B cell (primary cell): ENCODE measurements at places on chromosomes 6 and 20.

DNA sequence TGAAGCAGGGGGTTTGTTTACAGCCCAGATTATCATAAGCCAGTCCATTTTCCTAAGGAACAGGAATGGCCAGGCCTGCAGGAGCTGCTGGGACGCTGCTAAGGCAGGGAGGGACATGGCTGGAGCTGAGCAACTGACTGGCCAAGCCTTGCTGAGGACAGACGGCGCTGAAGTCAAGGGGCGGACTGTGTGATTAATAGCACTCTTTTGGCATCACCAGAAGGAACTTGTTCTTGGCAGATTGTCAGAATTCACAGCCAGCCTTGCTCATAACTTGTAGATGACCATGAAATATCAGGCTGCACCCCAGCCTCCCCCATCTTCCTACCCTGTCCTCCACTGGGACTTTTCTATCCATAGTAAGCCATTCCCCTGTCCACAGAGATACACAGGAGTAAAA is 218.8 kb upstream of the RNF24 start:
- no peak overlapping the region for H3K4me3 ChIP-seq
- no peaks in the 10 kb centered on the region for H3K27me3 ChIP-seq
- no peak for DNase-seq
- H3K4me1 ChIP-seq, result no peaks in the 10 kb centered on the region

DNA sequence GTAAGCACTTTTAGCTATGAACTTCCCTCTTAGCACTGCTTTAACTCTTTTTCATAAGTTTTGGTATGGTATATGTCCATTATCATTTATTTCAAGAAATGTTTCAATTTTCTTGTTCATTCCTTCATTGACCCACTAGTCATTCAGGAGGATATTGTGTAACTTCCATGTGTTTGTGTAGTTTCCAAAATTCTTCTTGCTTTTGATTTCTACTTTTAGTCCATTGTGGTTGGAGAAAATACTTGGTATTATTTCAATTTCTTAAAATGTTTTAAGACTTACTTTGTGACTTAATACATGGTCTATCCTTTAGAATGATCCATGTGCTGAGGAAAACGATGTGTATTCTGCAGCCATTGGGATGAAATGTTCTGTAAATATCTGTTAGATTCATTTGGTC is 176.5 kb downstream of the CENPW start:
- H3K36me3 ChIP-seq, result no peaks in the 10 kb centered on the region
- DNase-seq, result no peak
- H3K4me1 ChIP-seq, result no peaks in the 10 kb centered on the region
- no peak overlapping the region for H3K27ac ChIP-seq
- H3K4me3 ChIP-seq, result no peak overlapping the region

DNA sequence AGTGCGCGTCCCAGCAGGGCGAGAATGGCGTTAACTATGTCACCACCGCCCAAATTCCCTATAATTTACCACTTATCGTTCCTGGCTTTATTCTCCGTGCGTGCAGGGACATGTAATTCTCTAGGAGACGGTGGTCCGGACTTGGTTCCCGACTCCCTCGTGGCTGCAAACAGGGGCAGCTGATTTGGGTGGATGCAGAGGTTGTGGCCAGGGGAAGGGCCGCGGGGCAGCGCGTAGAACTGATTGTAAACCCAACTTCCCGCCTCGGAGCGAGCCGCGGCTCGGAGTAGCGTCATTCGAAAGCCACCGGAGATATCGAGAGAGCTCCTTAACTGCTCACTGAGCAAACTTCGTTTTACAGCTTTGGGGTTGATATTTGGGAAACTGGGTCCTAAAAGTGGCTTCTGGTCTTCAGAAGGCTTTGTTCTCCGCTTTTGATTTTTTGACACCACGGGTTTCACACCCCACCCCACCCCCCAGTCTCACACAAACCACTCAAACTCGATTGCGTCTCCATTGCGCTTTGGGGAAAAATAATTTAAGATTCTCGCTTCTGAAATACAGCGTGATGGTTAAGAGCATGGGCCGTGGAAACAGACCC is 17.5 kb upstream of the ZSCAN9 start:
- H3K36me3 ChIP-seq, result no peaks in the 10 kb centered on the region
- no peak overlapping the region for H3K27ac ChIP-seq
- peak; percentile 62 for DNase-seq
- no peak overlapping the region for H3K4me3 ChIP-seq
- H3K27me3 ChIP-seq, result peaks cover 4% of the 10 kb centered on the region
- peaks cover 35% of the 10 kb centered on the region for H3K4me1 ChIP-seq

DNA sequence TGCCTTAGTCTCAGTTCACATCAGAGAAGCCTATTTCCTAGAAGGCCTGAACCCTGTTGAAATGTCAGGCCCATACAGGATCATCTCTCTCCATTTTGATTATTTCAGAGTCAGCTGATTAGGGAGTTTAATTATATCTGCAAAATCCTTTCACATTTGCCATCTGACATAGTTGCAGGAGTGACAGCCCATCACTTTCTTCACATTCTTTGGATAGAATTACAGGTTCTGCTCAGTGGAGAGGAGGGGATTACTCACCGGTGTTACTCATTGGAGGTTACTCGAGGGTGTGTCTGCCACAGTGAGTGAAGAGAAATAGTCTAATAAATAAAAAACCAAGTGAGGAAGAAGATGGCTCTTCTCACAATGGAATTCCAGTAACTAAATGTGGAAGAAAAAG is 216.8 kb downstream of the TMEM242 start:
- peaks cover 11% of the 10 kb centered on the region for H3K4me1 ChIP-seq
- no peak overlapping the region for H3K27ac ChIP-seq
- DNase-seq, result no peak
- H3K36me3 ChIP-seq, result peaks cover 9% of the 10 kb centered on the region
- no peaks in the 10 kb centered on the region for H3K27me3 ChIP-seq

DNA sequence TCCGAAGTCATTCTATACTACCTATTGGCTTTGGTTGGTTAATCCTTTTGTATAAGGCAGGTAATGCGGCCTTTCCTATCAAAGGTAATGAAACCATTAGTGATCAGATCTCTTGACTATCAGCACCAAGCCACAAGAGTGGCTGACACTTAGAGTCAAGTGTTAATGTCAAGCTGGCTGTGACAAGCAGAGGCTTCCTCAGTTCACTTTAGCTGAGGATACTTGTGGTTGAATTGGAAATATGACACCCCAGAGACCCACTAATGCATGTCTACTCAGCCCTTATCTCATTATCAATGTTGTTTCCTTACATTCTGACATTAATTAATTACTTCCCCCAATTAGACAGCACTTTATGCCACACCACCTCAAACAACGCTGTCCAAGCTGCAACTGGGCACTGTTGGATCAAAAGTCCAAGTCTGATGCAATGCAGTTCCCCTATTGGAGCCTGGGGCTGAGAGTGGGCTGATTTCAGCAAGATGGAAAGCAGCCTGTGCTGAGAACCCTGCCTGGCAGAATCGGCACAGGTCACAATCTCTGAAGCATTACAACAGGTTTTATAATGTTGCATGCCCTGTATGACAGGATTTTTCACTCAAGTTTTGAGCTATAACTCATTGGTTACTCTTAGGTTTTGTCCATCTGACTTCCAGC is 273.5 kb downstream of the COL12A1 start:
- DNase-seq, result no peak
- H3K4me1 ChIP-seq, result no peaks in the 10 kb centered on the region
- H3K4me3 ChIP-seq, result no peak overlapping the region
- no peak overlapping the region for H3K27ac ChIP-seq

DNA sequence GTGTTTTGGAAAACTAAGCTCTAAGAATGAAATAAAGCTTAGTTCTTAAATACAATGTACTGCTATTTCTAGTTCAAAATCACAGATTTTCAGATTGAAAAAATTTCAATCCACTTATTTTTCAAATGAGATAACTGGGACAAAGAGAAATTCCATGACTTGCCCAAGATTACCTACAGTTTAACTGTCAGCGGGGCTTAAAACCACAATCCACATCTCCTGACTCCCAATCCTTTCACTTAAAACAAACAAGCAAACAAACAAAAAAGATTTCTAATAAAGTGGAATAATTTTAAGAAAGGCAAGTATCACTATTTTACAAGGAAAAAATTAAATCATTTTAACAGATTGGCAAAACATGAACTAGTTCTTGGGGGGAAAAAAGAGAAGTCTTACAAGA is 4.2 kb downstream of the PHIP start:
- no peak overlapping the region for H3K4me3 ChIP-seq
- no peak overlapping the region for H3K27ac ChIP-seq
- no peaks in the 10 kb centered on the region for H3K27me3 ChIP-seq
- H3K4me1 ChIP-seq, result peaks cover 22% of the 10 kb centered on the region
- H3K36me3 ChIP-seq, result no peaks in the 10 kb centered on the region

GRCh38 chr6:26056583-26057350 is 30.5 kb upstream of the HFE start:
- H3K4me1 ChIP-seq, result peaks cover 16% of the 10 kb centered on the region
- DNase-seq, result no peak
- no peaks in the 10 kb centered on the region for H3K27me3 ChIP-seq
- H3K27ac ChIP-seq, result peak overlapping the region; percentile 80
- H3K4me3 ChIP-seq, result peak overlapping the region; percentile 100
- no peaks in the 10 kb centered on the region for H3K36me3 ChIP-seq

- peaks cover 4% of the 10 kb centered on the region for H3K4me1 ChIP-seq
- no peak overlapping the region for H3K4me3 ChIP-seq
- peak overlapping the region; percentile 91 for H3K27ac ChIP-seq
- no peaks in the 10 kb centered on the region for H3K27me3 ChIP-seq
- no peaks in the 10 kb centered on the region for H3K36me3 ChIP-seq
Observed at GRCh38 chr6:29925321-29925720, 17.0 kb upstream of the HLA-A start.

DNA sequence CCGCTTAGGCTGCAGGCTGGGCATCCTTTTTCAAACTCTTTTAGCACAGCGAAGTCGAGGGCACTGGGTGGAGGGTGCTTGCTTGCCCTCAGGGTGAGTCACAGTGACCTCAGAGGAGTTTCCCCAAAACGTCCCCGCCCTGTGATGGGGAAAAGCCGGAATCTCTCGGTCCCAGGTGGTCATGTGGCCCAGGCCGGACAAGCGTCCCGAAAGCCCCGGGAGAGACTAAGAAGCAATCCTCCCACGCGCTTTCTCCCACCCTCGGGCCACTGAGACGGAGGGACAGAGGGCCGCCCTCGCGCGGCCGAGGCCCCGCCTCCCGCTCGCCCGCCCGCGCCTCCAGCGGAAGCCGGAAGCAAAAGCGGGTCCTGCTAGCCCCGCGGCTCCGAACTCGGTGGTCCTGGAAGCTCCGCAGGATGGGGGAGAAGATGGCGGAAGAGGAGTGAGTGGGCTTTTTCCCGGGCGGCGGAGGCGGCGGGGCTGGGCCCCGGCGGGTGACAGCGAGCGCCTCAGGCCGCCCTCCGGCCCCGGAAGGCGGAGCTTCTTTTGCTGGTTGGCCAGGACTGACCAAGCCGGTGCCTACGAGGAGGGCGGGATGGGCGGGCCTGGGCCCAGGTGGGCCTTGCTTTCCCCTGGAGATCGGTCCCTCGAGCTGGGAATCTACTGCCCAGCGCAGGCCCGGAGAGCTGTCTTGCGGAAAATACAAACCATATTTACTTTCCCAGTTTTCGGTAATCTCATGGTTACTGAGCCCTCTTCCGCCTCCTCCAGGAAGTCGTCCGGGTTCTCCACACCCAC is at the start of gene SLC9A8:
Gene SLC9A8, plus strand, starts transcription at position 322 of the 798 bp plus-strand sequence. Its CDS starts 95 bp downstream, at position 417.
- peak within 1 kb of the TSS; percentile 93 for H3K27ac ChIP-seq
- DNase-seq, result peak; percentile 93
- peaks cover 31% of the 10 kb centered on the region for H3K4me1 ChIP-seq
- no peaks in the 10 kb centered on the region for H3K27me3 ChIP-seq
- H3K36me3 ChIP-seq, result no peaks in the 10 kb centered on the region

DNA sequence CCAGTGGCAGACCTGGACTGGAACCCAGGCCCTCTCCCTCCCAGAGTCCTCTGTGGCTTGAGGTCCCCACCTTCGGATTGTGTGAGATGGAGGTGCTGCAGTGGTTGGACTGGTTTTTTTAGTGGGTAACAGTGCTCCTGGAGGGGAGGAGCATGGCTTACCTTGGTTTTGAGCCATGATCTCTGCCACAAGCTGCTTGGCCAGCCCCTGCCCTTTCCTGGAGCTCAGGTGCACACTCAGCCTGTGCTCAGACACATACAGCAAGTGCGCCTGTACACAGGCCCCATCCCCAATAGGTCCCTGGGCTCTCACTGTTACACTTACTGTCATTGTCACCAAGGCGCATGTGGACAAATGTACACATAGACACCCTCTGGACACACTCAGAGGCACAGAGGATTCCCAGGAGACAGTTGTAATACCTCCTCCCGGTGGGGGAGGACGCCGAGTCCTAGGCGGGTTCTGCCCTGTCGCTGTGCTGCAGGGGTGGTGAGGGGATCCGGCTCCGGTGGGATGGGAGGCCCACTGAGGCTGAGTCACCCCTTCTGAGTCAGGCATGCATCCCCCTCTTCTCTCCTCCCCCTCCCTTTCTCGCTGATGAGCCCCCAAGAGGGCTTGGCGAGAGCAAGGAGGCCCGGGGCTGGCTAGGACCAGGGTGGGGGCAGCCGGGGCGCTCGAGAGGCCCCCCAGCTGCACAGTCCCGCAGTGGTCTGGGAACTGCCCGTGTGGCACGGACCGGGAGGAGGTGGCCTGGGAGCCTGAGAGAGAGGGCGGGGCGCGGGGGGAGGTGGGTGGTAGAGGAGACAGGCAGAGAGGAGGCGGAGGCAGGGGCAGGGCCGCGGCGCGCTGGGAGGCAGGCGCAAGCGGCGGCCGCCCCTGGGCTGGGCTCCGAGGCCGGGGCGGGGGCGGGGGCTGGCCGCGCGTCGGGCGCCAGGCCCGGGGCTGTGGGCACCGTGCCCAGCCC is 522 bp upstream of the EPB41L1 start:
- peak; percentile 50 for DNase-seq
- no peaks in the 10 kb centered on the region for H3K36me3 ChIP-seq
- H3K27ac ChIP-seq, result no peak overlapping the region
- peaks cover 15% of the 10 kb centered on the region for H3K4me1 ChIP-seq
- peaks cover 36% of the 10 kb centered on the region for H3K27me3 ChIP-seq

- no peak overlapping the region for H3K4me3 ChIP-seq
- H3K27me3 ChIP-seq, result no peaks in the 10 kb centered on the region
- peak overlapping the region; percentile 53 for H3K27ac ChIP-seq
- H3K4me1 ChIP-seq, result peaks cover 18% of the 10 kb centered on the region
Observed at GRCh38 chr6:109372130-109372529, 10.1 kb downstream of the CD164 start.

DNA sequence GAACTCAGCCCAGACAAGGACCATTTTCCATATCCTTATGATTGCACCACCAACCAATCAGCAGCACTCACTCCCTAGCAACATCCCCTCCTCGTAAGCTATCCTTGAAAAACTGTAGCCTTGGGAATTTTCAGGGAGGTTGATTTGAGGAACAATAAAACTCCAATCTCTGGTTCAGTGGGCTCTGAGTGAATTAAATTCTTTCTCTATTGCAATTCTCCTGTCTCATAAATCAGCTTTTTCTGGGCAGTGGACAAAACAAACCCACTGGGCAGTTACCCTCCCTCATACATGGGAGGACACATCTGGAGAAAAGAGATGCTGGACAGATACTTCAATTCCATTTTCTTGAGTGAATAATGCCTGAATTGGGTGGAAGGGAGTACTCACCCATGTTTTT is 115.4 kb upstream of the STXBP5 start:
- H3K36me3 ChIP-seq, result no peaks in the 10 kb centered on the region
- no peaks in the 10 kb centered on the region for H3K27me3 ChIP-seq
- no peaks in the 10 kb centered on the region for H3K4me1 ChIP-seq
- no peak for DNase-seq
- no peak overlapping the region for H3K27ac ChIP-seq

GRCh38 chr20:433300-433975 is 25.3 kb downstream of the RBCK1 start:
- peaks cover 22% of the 10 kb centered on the region for H3K4me1 ChIP-seq
- DNase-seq, result peak; percentile 49
- H3K27me3 ChIP-seq, result no peaks in the 10 kb centered on the region
- no peaks in the 10 kb centered on the region for H3K36me3 ChIP-seq
- H3K4me3 ChIP-seq, result no peak overlapping the region
